Stimulated activated CD4-positive, alpha-beta T cell treated with anti-CD3 and anti-CD28 coated beads, Interleukin-4, amount 100 ng/mL, for 48 hours (primary cell): ENCODE measurements at places on chromosomes 7 and 10.

- DNase-seq: no peak
These were observed 50.4 kb downstream of the CPEB3 start for GRCh38 chr10:92240289-92241157.

DNA sequence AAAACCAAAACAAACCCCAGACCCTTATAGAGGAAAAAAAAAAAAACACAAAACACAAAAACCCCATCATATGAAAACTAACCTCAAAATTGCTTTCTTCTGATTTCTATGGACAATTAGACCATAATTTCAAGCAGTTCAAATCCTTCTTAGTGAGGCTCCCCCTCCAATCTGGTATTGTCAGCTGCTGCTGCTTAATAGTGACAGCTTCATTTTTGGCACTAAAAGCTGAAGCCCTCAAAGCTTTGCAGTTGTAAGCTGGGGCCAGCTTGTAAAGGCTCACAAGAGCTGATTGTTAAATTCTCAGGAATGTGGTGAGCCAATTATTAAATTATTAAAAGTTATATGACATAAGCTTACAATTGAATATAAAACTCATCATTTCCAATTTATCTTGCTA lies 21.9 kb downstream of the ATXN7L1 start:
- DNase-seq: no peak

DNA sequence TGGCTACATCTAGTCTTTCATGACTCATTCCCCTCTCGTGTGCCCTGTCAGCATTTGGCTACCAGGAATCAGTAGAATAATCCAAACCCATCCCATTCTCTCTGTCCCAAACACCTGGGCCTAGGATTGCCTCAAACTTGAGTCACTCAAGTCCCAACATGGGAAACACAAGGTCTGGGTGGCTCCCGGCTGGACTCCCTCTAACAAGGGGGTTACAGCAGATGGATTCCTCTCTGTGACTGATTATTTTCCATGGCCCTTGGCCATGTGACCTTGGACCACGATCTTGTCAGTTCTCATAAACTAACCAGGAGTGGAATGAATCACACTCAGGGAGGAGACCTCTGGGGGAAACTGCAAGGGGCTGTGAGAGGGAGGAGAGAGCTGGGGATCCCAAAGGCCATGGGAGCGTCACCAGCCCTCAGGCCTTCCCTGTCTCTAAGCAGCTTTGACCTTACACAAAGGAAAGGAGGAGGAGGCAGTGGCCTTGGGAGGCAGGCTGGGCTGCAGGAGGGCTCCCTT lies 533.1 kb downstream of the KCNMA1 start:
- no peak for DNase-seq

DNA sequence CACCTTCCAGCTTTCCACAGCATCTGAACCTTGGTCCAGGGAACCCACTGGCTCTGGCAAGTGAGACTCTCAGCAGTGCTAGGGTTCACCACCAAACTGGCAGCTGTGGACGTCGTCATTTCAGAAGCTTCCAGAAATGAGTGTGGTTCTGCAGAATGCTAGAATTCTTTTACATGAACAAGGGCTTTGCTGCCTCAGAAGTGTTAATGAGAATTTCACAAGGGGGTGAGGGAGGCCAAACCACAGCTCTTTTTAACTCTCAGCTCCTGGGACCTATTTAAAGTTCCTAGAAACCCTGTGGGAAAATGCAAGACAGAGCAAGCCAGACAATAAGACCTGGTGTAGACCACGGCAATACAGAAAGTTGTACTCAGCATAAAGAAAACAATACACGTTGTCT lies 129.3 kb upstream of the BET1 start:
- DNase-seq: no peak

DNA sequence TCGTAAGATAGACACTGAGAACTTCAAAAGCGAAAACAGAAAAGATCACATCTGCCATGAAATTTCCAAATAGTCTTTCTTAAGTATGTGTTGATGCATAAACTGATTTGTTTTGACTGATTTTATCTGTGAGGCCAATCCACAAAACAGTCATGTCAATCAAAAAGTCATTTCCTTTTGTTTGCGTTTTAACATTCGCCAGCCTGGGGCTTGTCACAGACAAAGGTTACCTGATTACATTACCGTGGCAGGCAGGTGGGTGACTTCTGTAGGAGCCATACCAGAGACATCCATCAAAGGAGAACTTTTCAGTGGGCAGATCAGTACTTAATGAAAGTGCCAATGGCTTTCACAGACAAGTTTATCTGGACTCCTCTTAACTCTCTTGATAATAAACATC lies 45.5 kb upstream of the BET1 start:
- no peak for DNase-seq

- DNase-seq: no peak
These were observed 10.7 kb upstream of the HOXA13 start for GRCh38 chr7:27210441-27211083.

DNA sequence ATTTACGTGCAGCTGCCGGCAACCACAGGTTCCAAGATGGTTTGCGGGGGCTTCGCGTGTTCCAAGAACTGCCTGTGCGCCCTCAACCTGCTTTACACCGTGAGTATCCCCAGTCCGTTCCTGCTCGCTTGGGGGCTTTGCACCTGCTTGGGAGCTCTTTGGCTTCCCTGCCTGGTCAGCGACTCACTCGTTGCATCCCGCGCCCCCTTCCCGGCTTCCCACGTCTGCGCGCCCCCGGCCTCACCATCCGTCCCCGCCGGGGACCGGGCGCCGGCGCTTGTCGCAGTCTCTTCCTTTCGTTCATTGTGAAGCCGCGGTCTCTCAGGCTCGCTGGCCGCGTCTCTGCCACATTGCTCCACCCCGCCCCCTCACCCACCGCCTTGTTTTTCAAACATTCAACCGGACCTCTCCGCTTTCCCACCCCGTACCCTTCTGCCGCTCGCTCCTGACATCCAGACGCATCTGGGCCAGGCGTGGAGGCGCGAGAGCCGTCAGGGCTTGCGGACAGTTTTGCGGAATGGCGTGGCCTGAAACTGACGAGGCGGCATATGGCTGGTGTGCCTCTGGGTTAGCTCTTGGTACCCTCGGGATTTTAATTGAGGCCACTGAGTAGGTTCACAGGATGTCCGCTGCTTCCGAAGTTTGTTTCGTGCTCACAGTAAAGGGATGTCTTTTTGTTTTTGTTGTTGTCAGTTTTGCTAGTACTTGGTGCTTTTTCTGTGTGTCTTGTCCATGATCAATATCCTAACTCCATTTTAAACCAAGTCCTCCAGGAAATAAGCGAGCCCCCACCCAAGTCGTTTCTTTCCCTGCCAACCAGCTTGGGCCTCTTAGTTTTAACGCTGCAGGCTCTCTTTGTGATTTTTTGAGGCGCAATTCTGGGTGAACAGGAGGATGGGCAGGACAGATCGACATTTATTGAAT lies 639 bp downstream of the TSPAN13 start:
- no peak for DNase-seq

DNA sequence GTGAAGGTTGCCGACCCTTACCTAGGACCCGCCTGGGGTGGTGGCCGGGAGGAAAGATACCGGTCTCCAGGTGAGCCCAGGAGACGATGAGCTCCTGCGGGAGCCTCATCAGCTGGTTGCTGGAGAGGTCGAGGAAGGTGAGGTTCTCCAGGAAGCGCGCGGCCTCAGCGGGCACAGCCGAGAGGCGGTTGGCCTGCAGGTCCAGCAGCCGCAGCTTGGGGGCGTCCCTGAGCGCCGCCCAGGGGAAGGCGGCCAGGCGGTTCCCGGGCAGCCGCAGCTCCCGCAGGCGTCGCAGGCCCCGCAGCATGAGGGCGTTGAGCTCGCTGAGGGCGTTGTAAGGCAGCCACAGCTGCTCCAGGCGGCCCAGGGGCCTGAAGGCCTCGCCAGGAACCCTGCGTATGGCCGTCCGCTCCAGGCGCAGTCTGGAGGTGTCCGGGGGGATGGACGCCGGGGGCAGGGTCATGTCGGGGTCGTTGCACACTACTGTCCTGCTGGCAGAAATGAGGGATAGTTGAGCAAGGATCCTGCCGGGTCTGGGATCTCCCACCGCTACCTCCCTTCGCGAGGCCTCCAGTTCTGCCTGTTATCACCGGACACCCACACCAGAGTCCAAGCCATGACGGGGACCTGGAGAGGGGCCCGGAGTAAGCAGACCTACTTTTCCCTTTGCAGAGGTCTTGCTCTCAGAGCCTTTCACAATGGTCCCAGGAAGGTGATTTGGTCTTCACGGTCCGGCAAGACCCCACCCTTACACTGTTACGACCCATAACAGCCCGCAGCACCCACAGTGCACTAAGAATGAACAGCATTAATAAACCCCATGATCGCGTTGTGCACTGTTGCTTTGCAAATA lies 3.9 kb downstream of the LRIT1 start:
- peak; percentile 6 for DNase-seq

DNA sequence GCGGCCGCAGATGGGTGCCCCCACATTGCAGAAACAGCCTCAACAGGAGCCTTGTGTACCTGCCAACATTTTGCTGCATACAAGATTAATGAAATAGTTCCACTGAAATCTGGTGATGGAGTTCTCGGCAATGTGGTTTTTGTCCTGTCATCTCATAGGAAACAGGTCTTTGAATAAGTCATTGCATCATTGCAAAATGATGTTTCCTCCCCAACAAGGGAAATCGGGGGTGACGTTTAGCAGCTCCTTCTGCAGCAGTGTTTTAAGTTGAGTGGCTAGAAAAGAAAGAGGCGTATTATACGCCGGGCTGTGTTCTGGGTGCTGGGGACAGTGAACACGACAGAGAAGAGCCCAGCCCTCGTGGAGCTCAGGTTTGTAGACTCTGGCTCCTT lies 177.0 kb downstream of the PRKAG2 start:
- DNase-seq: no peak

DNA sequence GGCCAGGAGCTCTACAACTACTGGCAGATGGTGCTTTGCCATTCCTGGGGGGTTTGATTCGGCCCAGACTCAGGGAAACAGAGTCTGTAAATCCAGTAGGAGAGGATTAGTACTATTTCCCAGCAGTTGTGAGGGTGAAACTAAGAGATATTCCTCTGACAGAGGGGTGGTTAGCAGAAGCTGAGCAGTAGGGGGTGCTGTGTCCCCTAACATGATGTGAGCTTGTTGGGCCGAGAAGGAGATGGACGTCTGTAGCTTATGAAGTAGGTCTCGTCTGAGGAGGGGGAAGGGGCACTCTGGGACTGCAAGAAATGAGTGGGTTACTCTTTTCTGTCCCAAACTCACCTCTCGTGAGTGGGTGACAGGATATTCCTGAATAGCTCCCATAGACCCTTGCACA lies 179.2 kb upstream of the MBL2 start:
- peak; percentile 1 for DNase-seq

DNA sequence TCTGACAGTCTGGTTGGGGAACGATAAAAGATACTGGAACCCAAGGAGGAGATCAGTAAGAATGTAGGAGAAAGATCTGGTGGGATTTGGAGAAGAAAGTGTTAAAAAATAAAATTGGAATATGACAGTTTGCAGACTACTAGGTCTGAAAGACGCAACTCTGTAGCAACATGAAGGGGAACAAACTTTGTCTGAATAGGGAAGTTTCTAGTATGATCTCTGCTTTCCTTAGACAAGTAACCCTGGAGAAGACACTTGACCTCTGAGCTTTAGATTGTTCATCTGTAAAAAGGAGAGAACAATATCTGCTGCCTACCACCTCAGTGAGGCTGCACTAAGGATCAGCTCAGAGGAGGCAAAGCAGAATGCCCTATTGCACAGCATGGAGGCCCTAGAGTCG lies 3.0 kb upstream of the PRSS1 start:
- DNase-seq: no peak

GRCh38 chr10:34106356-34106885 lies 708.7 kb downstream of the PARD3 start:
- DNase-seq: no peak
